ENCODE measurements at places on chromosomes 12 and 14. TPM values are rescaled to one million over a fixed set of nuclear protein-coding genes. Genes with fewer than 3 reads are reported as not detected.

- DNase-seq = no peak
- no peaks in the 10 kb centered on the region for H3K36me3 ChIP-seq
- no peak overlapping the region for H3K27ac ChIP-seq
- no peak overlapping the region for H3K4me3 ChIP-seq
- no peaks in the 10 kb centered on the region for H3K27me3 ChIP-seq
These were observed 190.4 kb downstream of the ZFP36L1 start for GRCh38 chr14:68602507-68602906.

- no peaks in the 10 kb centered on the region for H3K36me3 ChIP-seq
- H3K27ac ChIP-seq = no peak overlapping the region
- H3K4me1 ChIP-seq = peaks cover 20% of the 10 kb centered on the region
- no peaks in the 10 kb centered on the region for H3K27me3 ChIP-seq
- no peak for DNase-seq
These were observed 66.3 kb upstream of the NCOR2 start for GRCh38 chr12:124633365-124634362.

DNA sequence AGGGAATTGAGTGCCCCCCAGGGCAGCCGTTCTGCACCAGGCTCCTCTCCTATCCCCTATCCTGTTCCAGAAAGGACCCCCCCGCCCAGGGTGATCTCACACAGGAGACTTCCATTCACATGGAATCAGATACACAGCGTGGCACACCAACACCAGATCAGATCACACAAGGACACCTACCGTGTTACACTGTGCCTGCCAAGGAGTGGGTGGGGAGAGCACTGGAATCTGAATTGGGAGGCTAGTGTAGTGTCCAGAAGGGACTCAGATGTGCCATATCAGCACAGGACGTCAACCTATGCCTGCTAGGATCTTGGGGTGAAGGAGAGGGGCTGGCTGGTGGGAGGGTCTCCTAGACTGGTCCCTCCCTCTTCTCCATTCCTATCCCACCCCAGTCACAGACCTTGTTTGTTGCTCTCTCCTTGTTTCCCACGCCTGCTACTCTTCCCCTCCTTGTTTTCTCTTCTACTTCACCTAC, 2.3 kb downstream of the PTMS start:
- peak overlapping the region; percentile 97 for H3K27ac ChIP-seq
- no peak for DNase-seq
- peaks cover 5% of the 10 kb centered on the region for H3K36me3 ChIP-seq
- no peaks in the 10 kb centered on the region for H3K27me3 ChIP-seq
- H3K4me1 ChIP-seq = peaks cover 77% of the 10 kb centered on the region

DNA sequence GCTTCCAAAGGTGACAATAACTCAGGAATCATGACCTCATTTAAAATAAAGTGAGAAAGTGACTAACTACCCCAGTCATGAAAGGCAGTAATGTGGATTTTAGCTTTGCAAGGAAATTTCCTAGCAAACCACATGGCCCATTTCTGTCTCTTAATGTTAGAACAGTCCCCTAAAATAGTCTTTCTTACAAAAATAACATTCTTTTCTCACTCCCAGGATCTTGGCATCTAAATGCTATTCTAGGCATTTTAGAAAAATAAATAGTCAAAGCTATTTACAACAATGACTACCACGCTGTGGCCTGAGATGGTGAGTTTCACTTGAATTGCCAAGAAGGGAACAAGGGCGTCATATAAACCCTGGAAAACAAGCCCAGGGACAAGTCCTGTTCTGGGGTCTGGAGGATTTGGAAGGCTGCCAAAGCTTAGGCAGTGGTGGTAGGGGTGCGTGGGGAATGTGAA, 101.2 kb upstream of the CCDC175 start:
- DNase-seq = no peak
- H3K4me3 ChIP-seq = no peak overlapping the region
- H3K4me1 ChIP-seq = no peaks in the 10 kb centered on the region
- H3K36me3 ChIP-seq = no peaks in the 10 kb centered on the region
- no peak overlapping the region for H3K27ac ChIP-seq

DNA sequence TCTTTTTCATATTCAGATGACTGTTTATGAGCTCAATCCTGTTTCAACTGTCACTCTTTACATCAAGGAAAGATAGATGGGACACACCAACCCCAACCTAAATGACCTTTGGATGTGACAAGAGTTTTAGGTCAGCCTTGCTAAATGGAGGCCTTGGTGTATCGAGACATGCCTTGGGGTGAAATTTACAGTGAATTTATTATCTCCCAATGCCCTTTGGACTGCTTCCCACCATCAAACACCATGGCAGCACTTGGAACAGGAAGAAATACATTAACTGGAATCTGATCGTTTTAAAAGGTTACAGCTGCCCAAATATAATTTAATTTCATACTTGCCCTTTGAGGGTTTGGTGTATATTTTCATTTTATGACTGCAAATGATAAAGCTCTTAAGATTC, 327.6 kb downstream of the SOX5 start:
- no peak overlapping the region for H3K27ac ChIP-seq
- no peak for DNase-seq
- H3K4me3 ChIP-seq = no peak overlapping the region
- H3K4me1 ChIP-seq = peaks cover 7% of the 10 kb centered on the region
- no peaks in the 10 kb centered on the region for H3K36me3 ChIP-seq
- H3K27me3 ChIP-seq = no peaks in the 10 kb centered on the region

Gene RNASE7
- not detected for total RNA-seq

DNA sequence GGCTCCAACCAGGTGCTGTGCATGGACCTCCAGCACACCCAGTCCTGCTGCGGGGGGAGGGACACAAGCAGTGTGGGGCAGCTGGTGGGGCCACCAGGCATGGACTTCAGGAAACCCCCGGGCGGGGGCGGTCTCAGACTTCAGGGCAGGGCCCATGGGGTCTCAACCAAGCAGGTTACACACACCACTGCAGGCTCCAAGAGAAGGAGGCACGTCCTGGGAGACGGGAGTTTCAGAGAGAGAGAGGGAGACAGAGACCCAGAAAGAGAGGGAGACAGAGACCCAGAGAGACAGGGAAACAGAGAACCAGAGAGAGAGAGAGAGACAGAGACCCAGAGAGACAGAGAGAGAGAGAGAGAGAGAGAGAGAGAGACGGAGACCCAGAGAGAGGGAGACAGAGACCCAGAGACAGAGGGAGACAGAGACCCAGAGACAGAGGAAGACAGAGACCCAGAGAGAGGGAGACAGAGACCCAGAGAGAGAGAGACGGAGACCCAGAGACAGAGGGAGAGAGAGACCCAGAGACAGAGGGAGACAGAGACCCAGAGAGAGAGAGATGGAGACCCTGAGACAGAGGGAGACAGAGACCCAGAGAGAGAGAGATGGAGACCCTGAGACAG, 128.9 kb downstream of the NCOR2 start:
- peaks cover 10% of the 10 kb centered on the region for H3K36me3 ChIP-seq
- peak overlapping the region; percentile 70 for H3K27ac ChIP-seq
- no peak for DNase-seq
- H3K27me3 ChIP-seq = no peaks in the 10 kb centered on the region
- H3K4me1 ChIP-seq = peaks cover 52% of the 10 kb centered on the region

GRCh38 chr12:51847643-51848325, 734 bp downstream of the FIGNL2 start:
- peak overlapping the region; percentile 57 for H3K27ac ChIP-seq
- DNase-seq = no peak
- H3K27me3 ChIP-seq = peaks cover 59% of the 10 kb centered on the region
- H3K36me3 ChIP-seq = no peaks in the 10 kb centered on the region

Gene REP15
- 1.1 TPM for total RNA-seq

Gene LRRC10
- total RNA-seq = not detected

GRCh38 chr12:57242691-57243454, 8.1 kb downstream of the STAC3 start:
- H3K36me3 ChIP-seq = no peaks in the 10 kb centered on the region
- H3K4me3 ChIP-seq = peak overlapping the region; percentile 39
- H3K27me3 ChIP-seq = peaks cover 56% of the 10 kb centered on the region
- no peak overlapping the region for H3K27ac ChIP-seq
- DNase-seq = peak; percentile 75
- H3K4me1 ChIP-seq = no peaks in the 10 kb centered on the region

DNA sequence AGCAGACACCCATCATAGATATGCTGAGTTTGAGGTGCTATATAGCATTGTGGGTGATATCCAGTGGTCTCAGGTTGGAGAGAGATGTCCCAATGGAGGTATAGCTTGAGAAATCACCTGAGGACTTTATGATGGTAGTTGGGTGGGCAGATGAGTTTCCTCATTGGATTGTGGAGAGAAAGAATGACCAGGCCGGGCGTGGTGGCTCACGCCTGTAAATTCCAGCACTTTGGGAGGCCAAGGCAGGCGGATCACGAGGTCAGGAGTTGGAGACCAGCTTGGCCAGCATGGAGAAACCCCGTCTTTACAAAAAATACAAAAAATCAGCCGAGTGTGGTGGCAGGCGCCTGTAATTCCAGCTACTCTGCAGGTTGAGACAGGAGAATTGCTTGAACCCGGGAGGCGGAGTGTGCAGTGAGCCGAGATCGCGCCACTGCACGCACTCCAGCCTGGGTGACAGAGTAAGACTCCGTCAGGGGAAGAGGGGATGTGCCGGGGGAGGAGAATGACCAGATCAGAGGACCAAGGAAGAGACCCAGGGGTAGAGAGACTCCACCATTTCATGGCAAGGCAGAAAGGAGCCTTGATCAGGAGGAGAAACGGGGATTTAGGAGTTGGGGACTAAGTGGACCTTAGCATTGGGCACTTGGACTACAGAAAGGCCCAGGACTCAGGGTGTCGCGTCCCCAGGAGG, 757 bp upstream of the PCK2 start:
- peaks cover 19% of the 10 kb centered on the region for H3K4me1 ChIP-seq
- no peak for DNase-seq
- H3K27me3 ChIP-seq = no peaks in the 10 kb centered on the region
- H3K36me3 ChIP-seq = no peaks in the 10 kb centered on the region
